Activated T-cell treated with anti-CD3 and anti-CD28 coated beads for 24 hours (primary cell): ENCODE measurements at places on chromosomes 2 and 18.

DNA sequence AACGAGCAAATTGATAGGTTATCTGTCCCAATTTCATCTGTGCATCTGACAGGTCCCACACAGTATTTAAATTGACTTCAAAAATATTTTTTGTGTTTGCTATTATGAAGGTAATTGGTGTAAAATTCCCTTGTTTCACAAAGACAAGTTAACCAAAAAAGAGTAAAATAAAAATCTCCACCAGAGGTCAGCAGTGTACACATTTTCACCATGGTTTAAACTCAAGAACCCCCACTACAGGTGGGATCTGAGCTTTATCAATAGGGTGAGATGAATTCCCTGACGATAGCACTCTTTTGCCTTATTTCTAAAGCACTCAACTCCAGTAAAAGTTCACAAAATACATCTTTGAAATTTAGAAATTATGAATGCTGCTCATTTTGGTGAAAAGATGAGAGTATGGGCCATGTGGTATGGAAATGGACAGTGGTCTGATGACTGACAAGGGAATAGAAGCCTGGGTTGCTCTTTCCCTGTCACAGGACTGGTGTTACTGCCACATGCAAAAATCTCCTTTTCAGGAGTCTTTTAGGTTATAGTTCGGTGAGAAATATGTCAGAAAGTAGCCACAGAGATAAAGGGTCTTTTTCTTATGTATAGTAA lies 68.0 kb downstream of the SERPINB8 start:
- DNase-seq: no peak

DNA sequence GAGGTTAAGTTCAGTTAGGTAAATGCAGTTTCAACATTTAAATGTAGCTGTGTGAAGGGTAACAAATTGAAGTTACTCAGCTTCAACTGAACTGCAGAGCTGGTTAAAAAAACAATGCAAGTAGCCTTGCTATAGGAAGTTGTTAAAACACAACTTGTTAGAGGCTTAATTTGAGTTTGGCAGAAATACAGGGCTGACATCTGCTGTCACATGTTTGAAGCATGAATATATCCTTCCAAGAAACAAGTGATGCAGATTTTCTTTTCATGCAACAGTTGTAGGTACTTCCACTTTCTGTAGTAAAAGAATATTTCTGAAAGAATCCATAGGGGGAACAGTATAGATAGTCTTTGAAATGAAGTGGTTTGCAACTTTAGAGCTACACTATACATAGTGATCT lies 208.7 kb upstream of the RASGRP3 start:
- no peak for DNase-seq

GRCh38 chr18:34322365-34323289 lies 97.9 kb upstream of the NOL4 start:
- DNase-seq: no peak

DNA sequence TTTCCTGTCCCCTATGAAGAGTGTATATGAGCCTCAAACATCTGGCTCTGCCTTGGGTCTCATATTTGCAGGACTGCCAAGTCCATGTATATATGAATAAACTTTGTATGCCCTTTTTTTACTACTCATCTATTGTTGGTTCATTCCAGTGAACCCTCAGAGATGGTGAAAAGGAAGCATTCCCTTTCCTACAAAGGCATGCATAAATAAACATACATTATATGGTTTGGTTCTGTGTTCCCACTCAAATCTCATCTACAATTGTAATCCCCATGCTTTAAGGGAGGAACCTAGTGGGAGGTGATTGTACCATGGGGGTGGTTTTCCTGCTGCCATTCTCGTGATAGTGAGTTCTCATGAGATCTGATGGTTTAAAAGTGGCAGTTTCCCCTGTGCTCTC lies 534.2 kb downstream of the SPAG16 start:
- no peak for DNase-seq

DNA sequence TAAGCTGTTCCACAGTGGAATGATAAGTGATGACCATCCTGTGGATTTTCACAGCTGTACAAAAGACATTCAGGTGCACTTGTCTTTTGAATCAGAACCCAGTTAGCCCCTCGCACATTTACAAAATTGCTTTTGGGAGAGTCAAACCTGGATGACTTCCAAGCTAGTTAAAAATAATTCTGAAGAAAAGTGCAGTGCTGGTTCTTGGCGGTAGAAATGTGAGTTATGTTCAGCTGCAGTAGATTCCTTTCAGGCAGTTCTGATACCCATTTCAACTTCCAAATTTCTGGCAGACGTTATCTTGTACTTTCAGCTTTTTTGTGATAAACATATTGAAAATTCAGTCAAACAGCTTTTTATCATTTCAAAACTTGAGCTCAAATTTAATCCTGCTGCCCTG lies 324.7 kb downstream of the NRXN1 start:
- DNase-seq: no peak

- no peak for DNase-seq
Measured at GRCh38 chr2:68414876-68415275, 49.8 kb downstream of the PLEK start.

DNA sequence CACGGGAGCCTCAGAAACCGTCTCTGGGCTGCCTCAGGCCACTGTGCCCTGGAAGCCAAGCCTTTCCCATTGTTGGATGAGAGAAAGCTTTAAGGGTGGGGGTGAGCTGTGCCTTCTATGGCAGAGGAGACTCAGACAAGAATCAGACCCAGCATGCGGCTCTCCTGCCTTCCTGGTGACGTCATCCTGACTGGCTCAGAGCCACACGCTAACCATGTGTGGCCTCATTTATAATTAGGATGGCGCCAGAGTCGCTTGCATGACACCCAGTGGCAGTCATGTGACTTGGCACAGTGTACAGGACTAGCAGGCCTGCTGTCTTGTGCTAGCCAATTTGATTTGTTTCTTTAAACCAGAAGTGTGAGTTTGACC lies 99.1 kb downstream of the SH3BP4 start:
- no peak for DNase-seq

GRCh38 chr2:203822240-203822639 lies 45.3 kb upstream of the CTLA4 start:
- no peak for DNase-seq

DNA sequence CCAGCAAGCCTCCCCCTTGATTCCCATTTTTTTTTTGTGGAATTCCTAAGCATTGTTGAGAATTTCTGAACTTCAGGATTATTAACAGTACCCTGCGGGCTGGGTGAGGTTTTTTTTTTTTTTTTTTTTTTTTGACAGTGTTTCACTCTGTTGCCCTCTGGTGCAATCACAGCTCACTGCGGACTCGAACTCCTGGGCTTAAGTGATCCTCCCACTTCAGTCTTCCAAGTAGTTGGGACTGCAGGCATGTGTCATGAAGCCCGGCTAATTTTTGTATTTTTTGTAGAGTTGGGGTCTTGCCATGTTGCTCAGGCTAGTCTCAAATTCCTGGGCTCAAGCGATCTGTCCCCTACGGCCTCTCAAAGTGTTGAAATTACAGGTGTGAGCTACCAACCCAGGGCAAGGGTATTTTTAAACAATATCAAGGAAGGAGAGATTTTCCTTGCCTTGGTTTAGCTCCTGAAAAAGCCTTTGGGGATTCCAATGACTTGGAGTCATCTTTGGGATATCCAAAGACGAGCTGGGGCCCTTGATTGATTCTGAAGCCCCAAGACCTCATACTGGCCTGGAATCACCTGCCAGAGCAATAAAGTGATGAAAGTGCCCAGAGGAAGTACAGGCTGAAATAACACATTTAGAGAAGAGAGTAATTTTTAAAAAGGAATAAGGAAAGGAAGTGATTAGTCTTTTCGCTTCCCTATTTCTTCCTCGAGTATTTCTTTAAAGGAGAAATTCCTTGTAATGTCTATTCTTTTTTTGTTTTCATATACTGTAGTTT lies 240.2 kb downstream of the TGIF1 start:
- DNase-seq: no peak

DNA sequence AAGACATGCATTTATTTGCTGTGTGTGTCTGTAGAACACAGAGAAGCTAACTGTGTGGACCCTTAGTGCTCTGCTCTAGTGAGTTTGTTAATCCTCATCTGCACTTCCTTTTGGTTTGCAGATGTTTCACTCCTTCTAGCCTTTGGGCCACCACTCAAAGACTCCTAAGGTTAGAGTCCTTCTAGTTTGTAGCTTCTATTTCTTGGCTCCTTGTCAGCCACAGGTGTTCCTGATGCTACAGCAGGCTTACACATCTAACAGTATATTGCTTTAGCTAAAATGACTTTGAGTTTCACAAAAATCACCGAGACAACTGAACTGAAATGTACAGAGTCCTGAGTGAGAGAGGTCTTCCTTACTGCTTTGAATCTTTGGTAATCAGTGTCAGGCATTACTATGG lies 551.4 kb downstream of the NRXN1 start:
- no peak for DNase-seq

- DNase-seq: no peak
Measured at GRCh38 chr2:65429786-65430602, 2.4 kb downstream of the SPRED2 start.

- no peak for DNase-seq
Measured at GRCh38 chr2:234341306-234341985, 155.4 kb downstream of the ARL4C start.

DNA sequence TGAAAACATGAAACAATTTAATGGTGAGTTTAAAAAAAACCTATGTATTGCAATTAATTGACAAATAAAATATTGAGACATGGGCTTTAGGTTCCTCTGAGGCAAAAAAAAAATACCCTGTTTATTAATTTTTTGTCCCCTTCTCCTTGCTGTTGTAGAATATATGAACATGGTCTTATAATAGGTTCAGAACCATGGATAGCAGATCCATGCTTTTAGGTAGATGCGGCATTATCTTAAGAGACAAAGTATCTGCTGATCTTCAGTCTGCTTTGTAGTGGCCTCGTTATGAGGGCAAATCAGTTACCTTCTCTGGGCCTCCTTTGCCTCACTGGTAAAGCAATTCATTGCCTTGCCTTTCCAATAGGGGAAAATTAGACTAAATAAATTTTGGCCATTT lies 850.7 kb downstream of the NRXN1 start:
- no peak for DNase-seq

GRCh38 chr18:2847317-2848246 lies 776 bp downstream of the EMILIN2 start:
- DNase-seq: no peak

DNA sequence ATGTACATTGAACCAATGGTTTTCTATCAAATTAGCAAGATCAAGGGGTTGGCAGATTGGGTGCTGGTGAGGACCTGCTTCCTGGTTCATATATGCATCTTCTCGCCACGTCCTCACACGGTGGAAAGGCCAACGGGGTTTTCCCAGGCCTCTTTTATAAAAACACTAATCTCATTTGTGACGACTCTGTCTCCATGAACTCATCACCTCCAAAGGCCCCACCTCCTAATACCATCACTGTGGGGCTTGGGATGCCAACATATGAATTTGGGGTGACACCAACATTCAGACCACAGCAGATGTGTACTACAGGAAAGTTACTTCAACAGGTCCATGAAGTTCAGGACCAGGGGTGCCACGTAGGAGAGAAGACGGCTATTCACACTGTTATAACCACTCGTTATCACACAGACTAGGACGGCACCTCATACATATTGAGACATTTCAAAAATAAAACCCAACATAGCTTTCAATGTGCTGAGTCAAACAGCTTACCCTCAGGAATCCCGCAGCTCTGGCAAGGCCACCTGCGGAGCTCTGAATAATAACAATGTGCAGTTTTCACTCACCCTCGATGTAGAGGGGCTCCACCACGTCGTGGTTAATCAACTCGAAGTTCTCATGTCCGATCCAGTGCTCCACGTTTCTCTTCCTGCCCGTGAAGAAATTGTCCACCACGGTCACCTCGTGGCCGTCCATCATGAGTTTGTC lies 49.3 kb downstream of the UXS1 start:
- DNase-seq: no peak

DNA sequence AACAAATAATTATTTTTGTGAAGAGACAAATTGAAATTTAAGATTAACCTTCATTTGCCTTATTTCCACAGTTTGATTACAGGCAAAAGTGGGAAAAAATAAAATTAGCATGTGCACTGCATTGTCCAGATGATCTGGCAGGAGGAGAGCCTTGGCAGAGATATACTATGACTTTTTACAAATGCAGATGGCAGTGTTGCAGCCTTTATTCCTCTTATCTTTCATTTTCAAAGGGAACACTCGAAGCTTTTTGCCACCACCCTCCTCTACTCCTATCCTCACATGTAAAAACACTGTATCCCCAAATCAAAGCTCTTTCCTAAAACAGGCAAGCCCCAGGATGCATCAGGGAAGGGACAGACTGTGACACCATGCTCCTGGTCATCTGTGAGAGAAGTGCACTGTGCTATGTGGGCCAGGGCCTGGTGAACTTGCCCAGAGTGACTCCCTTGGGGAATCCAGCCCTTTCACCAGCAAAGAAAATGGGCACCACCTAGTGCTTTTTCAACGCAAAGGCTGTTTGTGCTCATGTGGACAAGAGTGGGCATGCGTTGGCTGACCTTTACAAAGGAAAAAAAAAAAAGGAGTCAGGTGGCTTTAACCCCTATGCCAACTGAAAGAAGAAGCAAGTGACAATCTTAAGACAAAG lies 74.7 kb upstream of the ETAA1 start:
- no peak for DNase-seq

DNA sequence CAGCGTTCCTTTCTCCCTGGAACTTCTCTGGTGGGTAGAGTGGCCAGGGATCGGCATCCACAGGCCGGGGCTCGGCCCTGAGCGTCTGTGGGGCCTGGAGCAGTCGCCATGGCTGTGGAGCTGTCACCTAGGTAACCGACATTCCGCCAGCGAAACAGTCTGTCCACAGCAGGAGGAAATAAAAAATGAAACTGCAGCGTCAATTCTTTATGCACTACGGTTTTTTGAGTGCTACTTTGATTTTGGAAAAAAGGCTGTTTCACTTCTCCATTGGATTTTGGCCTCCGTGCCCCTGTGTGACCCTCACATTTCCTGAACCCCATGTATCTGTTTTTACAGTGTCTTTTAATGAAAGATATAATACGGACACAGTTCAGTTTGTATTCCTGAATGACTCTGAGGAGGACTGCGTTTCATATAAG lies 163.4 kb downstream of the LDLRAD4 start:
- DNase-seq: no peak

DNA sequence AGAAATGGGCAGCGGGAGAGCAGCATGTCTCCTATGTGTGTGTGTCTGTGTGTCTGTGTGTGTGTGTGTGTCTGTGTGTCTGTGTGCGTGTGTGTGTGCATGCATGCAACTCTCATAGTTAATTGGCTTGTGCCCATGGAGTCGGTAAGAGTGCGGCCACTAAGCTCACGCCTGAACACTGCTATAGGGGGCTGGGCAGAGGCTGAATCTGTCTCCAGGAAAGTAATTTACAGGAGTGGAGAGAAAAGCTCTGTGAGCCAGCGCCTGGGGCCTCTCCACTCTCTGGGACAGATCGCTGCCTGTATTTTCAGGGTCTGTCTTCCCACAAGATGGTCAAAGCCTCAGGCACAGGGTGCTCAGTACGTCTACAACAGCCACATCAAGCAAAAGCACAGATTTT lies 553.4 kb downstream of the TNS1 start:
- no peak for DNase-seq

- DNase-seq: peak; percentile 16
Measured at GRCh38 chr2:37168217-37168981, 11.6 kb upstream of the EIF2AK2 start.

DNA sequence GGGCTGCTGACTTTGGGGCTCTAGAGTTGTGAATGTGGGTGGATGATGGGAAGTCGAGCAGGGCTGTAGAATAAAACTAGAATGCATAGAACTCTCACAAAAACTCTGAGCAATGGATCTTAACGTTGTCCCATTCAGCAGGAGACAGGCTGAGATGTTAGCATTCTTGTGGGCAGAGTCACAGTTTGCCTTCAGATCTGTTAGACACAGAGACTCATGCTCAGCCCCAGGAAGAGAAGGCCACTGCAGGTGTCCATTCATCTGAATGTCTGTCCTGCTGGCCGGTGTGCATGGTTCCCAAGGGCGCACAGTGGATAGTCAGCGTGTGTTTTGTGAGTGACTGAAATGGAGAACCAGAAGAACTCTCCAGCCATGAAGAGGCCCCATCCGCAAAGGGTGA lies 111.3 kb downstream of the TSN start:
- no peak for DNase-seq
